ENCODE measurements at places on chromosomes 1 and 21. TPM values are rescaled to one million over a fixed set of nuclear protein-coding genes. Genes with fewer than 3 reads are reported as not detected.

Gene TGFB2
- 1.8 TPM for total RNA-seq

- no peak for DNase-seq
Measured at GRCh38 chr1:247316590-247317197, 15.0 kb downstream of the ZNF496 start.

Gene S100B
- 19.3 TPM for total RNA-seq

GRCh38 chr1:2983319-2983705, 38.0 kb upstream of the ACTRT2 start:
- DNase-seq: peak; percentile 55

Gene CAP1
- total RNA-seq: 383 TPM

DNA sequence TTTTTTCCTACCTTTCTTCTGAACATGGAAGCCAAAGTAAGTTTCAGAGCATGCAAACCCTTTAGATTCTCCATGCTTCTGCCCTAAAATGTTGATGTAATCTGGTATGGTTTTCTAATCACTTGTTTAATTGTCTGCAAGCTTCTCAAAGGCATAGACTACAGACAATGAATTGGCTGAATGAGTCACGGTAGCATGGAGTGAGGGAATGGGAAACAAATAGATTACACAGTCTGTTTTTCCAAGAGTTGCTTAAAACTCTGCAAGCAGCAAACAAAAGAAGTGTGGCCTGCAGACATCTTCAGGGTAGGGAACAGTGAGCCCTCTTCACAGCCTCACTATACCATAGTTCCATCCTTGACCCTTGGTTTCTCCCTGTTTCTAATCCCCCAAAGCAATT, 326.0 kb downstream of the BARHL2 start:
- no peak for DNase-seq

DNA sequence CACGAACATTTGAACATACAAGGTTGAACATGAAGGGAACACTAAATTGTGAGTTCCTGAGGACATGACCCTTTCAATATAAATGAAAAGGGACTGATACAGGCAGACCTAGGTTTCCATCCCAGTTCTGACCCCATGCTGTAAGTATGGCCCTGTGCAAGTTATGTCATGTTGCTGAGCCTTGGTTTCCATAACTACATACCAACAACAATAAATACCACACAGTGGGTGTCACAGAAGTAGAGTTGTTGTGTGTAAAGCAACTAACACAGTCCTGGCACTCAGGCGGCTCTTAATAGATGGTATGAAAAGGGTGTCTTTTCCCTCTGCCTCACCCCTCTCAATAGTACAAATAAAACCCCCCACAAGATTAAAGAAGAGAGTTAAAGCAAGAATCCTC, 140.8 kb downstream of the LMX1A start:
- no peak for DNase-seq

DNA sequence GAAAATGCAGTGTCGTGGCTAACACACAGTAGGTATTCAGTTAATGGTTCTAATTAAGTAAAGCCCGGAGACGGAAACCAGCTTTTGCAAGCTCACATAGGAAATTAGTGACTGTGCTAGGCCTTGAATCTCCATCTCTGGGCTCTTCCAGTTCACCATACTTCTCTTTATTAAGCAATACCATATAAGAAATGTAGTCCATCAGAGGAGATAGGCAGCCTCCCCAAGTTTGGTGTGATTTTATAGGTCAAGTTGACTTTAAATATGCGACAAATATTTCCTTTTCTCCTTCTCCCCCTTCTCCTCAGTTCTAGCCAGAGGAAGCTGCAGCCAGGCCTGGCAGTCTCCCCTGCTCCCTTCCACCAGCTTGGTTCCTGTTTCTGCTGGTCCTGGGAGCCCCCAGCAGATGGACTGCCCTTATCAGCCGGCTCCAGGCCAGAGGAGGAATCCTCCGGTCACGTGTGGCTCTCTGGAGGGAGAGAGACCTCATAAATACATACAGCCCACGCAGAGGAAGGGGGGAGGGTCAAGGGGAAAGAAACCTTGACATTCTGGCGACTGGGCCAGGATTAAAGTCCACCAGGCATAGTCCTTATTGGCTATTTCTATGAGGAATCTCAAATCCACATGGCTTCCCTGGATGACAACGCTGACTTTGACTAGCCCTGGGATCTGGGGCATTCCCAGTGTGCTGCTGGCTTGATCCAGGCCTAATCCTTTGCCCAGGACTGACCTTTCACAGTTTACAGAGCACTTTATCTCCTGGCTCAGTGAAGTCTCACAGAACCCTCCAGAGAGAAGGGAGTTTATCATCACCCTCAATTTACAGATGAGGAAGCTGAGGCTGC, 115.1 kb upstream of the JUN start:
- DNase-seq: peak; percentile 88

Gene TFF1
- not detected for total RNA-seq

GRCh38 chr1:56964349-56965017, 1.3 kb downstream of the C8B start:
- no peak for DNase-seq

- no peak for DNase-seq
Measured at GRCh38 chr1:106249810-106250209, 806.7 kb upstream of the PRMT6 start.

DNA sequence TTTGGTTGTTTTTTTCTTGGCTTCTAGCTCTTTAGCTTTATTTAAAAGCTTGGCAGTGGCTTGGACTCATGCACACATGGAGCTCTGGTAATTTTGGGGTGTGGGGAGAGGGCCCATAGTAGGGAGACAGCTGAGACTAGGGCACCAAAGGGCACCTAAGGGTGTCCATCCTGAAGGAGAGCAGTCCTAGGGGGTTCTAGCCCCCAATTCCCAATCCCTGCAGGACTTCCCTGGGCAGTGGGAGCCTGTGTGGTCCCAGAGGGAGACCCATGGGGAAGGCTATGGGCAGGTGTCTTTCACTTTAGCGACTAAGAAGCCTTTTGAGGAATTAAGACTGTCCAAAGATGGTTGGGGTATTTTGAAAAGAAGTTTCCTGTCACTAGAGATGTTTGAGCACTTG, 6.9 kb downstream of the CYP4B1 start:
- no peak for DNase-seq

Gene TNFAIP8L2
- 26.3 TPM for total RNA-seq

DNA sequence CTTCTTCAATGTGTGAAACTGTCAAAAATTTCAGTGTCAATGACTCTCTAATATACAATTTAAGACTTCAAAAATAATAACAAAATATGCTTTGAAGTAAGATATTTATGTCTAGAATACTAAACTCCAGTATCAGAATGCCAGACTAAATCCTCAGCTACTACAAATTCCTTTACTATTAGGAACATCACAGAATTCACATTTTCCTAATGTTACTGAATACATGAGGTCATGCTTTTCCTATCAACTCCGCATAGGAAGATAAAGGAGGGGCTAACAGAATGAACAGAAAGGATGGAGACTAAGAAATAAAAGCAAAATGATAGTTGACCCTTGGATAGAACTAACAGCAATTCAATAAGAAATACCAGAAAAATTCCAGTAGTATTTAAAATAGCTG, 292.7 kb downstream of the SDCCAG8 start:
- no peak for DNase-seq

GRCh38 chr1:7703321-7704213, 67.5 kb upstream of the VAMP3 start:
- DNase-seq: peak; percentile 84

DNA sequence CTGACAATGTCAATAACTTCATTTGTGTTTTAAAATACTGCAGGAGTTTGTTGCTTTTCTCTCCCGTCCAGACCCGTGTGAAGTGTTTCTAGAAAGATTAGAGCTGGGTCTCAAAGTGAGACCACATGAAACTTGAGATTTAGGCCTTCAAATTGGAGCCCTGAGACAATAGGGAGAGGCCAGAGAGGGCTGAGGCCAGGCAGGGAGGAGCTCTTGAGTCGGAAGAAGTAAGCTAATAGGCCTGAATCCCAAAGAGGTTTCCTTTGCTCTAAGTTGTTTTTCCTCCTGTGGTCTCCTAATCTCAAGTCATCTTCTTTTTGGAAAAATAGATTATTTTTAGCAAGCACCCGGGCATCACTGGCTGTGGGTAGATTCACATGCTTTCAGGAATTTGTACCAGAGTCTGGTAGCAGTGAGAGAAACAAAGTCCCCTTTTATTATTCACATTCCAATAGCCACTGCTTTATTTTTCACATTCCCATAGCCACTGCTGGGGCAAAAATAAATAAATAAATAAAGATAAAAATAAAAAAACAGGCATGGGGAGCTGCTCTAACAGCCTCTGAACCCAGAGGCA, 25.6 kb downstream of the CD244 start:
- no peak for DNase-seq

- peak; percentile 33 for DNase-seq
Measured at GRCh38 chr1:33173091-33173490, 8.8 kb downstream of the TRIM62 start.

DNA sequence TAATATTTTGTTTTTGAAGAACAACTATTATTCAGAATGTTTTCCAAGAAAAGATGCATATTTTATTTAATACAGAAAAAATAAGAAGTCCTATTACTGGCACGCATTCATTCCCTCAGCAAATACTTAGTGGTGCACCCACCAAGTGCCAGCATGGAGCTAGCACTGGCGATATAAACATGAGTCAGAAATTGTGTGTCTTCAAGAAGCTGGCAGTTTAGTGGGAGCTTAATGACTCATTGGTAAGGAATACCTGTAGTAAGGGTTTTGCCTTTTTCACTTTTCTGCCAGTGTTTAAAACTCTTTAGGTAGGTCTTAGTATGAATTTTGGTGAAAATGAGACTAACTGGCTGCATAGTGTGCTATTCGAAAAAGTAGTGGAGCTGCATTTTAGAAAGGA, 6.3 kb downstream of the MAGI3 start:
- DNase-seq: no peak

DNA sequence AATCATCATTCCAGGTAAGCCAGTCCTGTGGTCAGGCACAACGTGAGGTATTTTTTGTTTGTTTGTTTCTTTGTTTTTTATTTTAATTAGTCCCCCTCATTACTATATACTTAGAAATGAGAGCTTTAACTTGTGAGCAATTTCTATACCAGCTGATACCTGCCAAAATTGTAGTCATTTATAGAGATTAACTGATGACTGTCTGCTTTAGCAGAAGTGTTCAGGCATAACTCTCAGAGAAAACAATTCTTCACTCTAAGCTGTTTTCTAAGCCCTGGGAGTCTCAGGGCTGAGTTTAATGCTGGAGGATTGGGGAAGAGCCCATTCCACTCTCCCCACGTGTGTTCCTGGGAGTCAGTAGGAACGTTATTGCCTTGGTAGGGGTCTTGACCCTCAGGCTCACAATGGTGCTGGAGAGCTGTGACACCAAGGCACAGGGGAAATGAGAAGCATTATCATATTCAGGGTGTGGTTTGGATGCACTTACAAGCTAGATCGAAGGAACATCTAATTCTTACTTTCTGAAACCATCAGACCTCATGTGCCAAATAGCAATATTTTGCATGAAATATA, 168.2 kb downstream of the CLIC6 start:
- DNase-seq: no peak

Gene JMJD4
- 17.9 TPM for total RNA-seq

DNA sequence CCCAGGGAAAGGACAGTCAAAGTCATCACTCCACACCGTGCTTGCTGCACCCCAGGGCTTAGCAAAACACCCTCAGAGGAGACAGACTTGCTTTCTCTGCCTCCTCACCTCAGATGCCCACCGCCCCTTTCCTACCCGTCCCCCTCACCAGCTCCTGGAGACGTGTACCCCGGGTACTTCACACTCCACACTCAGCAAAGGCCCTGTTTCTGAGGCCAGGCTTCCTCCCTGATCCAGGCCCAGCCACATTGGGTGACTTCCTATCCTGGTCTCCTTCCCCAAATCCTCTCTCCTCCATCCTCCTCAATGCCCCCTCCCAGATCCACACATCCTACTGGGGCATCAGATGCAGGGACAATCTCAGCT, 116.7 kb downstream of the DMRTB1 start:
- no peak for DNase-seq

DNA sequence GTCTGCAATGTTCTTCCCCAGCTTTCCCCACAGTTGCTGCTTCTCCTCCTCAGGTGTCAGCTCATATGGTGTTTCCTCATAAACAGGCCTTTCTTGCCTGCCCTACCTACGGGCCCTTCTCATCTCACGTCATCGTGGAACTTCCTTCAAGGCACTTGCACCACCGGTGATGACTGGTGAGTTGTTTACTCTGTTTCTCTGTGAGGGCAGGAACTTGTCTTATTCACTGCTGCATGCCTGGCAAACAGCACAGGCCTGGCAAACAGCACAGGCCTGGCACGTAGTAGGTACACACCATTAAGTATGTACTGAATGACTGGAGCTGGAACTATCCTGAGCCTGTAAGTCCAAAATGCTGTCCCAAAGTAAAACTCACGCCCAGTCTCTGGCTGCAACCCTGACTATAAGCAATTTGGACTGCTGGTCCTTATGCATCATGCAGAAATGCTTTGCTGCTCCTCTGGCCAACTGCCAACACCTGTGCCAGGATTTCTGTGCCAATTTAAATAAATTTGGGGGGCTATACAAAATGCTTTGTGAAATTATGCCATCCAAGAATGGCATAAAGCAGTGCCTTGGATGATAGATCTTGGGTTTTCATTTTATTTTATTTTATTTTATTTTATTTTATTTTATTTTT, 25.7 kb downstream of the STK40 start:
- no peak for DNase-seq

Gene HSPA6
- total RNA-seq: 46.1 TPM

DNA sequence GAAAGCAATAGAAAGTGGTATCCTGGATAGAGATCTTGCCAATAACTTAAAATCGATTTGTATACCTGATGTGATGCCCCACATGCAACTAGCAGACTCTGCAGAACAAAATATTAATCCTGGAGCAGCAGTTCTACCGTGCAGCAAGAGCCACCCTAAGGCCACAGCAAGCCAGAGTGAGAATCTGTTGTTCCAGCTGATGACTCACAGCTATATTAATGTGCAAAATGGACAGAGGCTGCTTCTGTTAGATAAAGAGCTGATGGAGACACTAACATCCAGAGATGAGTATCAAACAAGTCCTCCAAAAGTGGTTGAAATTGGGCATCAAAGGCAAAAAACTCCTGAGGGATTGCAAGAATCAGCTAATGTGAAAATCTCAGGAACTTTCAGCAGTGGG, 127.8 kb downstream of the MACF1 start:
- no peak for DNase-seq

Gene NEK2
- total RNA-seq: 2.4 TPM

Gene ACTN2
- total RNA-seq: not detected

DNA sequence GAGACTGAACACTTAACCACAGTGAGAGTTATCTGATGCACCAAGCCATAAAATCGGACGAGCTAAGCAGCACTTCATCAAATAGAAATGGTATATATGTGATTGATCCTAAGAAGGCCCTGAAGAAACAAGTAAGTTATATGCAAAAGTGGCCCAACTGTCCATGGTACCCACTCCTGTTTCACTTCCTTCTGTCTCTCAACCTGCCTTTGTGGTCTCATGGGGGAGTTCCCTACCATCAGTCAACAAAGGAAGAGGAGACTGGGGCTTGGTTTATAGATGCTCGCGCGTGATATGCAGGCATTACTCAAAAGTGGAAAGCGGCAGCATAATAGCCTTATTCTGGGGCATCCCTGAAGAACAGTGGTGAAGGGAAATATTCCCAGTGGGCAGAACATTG, 543.9 kb upstream of the ADGRL4 start:
- DNase-seq: no peak

Gene LINGO4
- not detected for total RNA-seq

GRCh38 chr1:202471246-202471645, 122.7 kb downstream of the PPP1R12B start:
- no peak for DNase-seq

Data from spleen (tissue), 13 donors.